H1 (cell line): ENCODE measurements at places on chromosomes 11 and 22. TPM values are rescaled to one million over a fixed set of nuclear protein-coding genes. Genes with fewer than 3 reads are reported as not detected.

- no peak for DNase-seq
These were observed 41.6 kb downstream of the WEE1 start for GRCh38 chr11:9615031-9615451.

GRCh38 chr11:2558397-2558796, 113.6 kb downstream of the KCNQ1 start:
- DNase-seq, result no peak

DNA sequence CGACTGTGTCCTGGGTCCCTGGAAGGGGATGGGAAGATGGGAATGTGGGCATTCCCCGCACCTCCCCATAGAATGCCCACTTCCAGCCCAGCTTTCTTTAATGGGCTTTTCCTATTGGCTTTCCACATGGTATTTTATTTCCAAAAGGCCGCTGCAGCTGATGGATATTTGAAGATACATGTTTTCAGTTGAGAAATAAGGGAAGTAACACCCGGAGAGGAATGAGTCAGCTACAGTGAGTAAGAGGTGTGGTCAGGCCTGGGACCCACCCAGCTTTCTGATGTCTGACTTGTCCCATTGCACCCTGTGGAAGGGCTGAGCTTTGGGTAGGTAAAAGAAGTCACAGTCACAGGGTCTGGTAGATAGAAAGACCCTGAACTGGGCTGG, 476.9 kb downstream of the MIAT start:
- no peak for DNase-seq

The HBB gene
- not detected in 2 replicates for total RNA-seq

The GAS2L1 gene
- total RNA-seq, result 9.7 and 10.1 TPM in 2 replicates

DNA sequence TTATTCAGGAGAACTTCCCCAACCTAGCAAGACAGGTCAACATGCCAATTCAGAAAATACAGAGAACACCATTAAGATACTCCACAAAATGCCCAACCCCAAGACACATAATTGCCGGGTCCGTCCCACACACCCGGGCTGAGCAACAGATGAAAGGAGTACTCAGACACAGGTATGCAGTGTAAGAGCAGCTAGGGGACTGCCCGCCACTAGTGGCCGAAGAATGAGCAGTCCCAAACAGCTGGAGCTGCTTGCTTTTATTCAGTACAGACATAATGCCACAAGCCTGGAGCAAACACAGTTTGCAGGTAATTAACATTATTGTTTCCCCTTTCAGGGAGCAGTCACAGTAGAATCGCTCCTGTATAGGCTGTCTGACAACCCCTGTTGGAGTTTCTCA, 364.6 kb downstream of the LUZP2 start:
- DNase-seq, result no peak

DNA sequence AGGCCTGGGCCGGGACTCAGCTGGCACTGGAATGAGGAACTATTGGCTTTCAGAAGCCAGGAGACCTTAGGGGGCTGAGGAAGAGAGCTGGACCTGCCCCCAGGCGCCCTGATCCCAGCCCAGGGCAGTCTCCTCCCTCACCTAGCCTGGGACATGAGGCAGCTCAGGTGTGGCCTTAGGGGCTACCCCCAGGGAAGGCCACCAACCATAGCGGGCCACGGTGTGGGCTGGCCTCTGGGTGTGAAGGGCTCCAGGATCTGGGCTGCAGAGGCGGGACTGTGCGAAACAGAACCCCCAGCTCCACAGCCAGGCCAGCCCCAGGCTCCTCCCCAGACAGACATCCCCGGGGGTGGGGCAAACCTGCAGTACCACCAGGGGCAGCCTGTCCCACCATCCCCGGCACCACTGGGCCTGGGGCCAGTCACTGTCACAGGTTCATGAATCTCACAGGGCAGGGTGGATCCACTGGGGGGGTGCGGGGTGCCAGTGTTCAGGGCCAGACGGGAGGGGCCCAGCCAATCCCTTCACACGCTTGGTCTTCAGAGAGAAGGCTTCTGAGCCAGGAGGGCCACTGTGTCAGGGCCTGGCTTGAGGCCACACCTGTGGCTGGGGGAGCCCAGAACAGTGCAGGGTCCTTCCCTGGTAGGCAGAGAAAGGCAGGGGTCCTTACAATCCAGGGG, 3.5 kb downstream of the PLXNB2 start:
- peak; percentile 73 for DNase-seq

- DNase-seq, result peak; percentile 53
These were observed 17.4 kb upstream of the YWHAH start for GRCh38 chr22:31926969-31927368.

The LMNTD2 gene
- total RNA-seq, result 2.6 and 3.1 TPM in 2 replicates

The RAG1 gene
- 0.58 and 0.90 TPM in 2 replicates for total RNA-seq

GRCh38 chr11:127609025-127609773, 608.6 kb upstream of the KIRREL3 start:
- DNase-seq, result no peak

GRCh38 chr11:12200991-12201985, 90.9 kb downstream of the MICAL2 start:
- DNase-seq, result no peak

GRCh38 chr11:94516725-94517124, 4.5 kb downstream of the C11orf97 start:
- DNase-seq, result no peak

DNA sequence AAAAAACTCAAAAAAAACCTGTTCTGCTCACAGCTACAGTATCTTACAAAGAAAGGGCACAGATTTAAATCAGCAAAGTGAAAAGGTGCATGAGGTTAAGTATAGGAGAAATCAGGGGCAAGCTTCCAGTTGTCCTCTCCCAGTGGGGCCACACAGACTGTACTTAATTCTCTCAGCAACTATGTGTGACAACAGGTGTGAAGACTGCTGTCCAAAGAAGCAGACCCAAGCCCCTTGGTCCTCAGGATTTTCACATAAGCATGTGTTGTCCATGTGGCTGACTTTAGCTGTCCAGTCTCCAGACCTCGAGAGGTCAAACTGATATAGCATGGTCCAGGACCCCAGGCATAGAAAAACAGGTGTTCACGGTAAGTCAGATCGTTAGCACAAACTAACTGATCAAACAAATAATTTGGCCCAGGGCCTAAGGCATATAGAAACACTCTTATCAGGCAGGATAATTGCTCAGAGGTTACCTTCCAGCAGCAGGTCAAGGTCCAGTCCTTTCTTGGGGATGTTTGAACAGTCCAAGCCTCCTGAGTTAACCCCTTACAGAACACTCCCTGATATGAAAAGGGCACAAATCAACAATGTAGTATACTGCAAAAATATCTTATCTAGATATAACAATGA, 21.1 kb upstream of the CSTF3 start:
- no peak for DNase-seq

The SMCO4 gene
- total RNA-seq, result 53.9 and 57.0 TPM in 2 replicates

GRCh38 chr11:31798554-31799434, 12.3 kb downstream of the PAX6 start:
- peak; percentile 89 for DNase-seq

The PANX3 gene
- not detected in 2 replicates for total RNA-seq

DNA sequence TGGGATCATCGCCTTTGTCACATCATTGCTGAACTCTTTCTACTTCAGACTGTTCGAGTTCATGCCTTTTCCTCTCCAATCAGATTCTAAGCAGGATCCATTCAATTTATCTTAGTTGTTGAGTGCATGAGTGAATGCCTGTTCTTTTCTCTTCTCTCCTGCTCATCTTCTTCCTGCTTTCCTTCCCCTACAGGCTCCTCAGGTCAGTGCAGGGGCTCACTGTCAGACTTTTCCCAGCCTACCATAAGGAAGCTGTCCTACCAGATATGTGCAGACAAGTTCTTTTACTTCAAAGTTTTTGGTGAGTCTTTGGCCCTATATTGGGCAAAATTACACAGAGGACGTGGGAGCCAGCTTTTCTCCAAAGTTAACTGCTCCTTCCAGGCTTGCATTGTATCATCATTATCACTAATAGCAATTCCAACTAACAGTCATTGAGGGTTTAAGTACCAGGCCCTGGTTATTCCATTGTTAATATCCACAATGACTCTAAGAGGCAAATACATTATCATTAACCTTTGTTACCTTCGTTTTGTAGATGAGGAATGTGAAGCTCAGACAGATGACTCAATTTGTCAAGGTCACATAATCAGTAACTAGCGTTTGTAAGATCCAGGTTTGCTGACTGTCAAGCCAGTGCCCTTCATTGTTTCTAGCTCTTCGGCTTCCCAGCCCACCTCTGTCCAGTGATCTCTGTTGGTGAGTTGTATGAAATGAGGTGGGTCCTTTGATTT, 30.4 kb downstream of the OR6Q1 start:
- no peak for DNase-seq

The PARVG gene
- 0.37 and 0.50 TPM in 2 replicates for total RNA-seq

GRCh38 chr11:39365809-39366436, 2093.5 kb downstream of the LRRC4C start:
- no peak for DNase-seq

The IGF2 gene
- total RNA-seq, result 1.3 and 1.5 TPM in 2 replicates

DNA sequence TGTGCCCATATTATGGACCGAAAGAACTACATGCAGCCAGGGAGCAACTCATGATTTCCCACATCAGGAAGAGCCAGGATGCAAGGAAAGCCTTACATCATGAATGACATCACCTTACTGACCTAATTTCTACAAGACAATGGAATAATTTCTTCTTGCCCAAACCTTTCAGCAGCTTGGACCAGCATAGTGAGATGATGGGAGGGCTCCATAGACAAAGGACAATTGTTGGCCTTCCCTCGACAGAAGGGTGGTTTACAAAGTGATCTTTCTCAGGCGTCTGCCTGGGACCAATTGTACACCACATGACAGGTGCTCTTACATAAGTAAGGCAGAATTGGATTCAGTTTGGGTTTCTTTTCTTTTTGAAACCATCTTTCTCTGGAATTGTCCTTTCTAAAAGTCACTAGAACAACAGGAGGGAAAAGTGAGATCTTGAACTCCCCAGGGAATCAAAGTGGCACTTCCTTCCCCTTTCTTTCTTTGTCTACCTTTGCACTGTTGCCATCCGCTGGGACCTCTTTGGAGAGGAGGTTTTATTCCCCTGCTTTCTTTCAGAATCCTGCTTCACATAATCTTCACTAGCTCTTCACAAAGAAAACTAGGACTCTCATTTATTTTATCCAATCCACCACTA, 51.7 kb upstream of the PAK1 start:
- no peak for DNase-seq

DNA sequence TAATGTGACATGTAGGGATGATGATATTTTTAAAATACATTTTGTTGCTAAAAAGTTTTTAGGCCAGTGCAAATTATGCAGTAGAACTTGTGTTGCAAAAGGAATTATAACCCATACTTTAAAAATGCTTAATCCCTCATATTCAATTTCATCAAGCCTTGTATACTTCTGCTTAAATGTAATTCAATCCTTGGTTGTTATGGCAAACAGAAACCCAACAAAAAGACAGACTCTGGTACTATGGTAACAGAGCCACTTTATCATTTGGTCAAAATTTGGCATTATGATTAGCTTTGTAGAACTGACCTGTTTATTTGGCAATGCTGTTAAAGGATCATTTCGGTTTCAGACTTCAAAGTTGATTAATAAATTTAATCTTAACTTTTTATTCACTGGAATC, 284.8 kb downstream of the TMEM135 start:
- DNase-seq, result no peak

DNA sequence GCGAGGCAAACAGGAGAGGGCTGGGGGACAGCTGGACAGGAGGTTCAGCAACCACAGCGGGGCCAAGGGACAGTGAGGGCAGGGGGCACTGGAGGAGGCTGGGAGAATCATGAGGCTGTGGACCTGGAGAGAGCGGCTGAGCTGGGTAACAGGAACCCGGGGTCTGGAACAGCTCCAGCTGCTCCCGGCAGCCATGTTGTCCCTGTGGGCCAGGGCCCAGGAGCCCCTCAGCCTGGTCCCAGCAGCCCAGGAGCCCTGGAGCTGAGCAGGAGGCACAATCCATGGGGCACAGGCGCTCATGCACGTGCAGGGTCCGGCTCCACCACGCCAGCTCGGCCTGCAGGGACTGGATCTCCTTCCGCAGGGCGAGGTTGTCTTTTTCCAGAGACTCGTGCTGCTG, 7.4 kb downstream of the BATF2 start:
- DNase-seq, result no peak

DNA sequence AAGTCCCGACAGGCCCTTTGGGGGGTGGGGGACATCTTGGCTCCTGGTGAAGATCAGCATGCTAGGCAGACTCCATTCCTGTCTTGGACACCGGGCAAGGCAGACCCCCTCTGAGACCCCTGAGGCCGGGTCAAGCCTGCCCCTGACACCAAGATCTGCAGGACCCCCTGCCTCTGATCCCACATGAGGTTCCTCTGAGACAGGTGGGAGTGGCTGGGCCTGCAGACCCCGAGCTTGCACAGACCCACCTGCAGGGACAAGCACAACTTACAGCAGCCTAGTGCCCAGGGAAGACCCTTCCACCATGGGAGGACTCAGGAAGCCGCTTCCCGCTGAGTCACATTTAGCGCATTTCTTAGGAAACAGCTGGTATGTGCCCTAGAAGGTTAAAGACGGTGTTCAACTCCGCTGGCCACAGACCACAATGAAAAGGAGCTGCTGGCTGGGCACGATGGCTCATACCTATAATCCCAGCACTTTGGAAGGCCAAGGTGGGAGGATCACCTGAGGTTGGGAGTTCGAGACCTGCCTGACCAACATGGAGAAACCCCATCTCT, 15.5 kb downstream of the ARVCF start:
- DNase-seq, result no peak

The B4GALNT4 gene
- total RNA-seq, result 76.3 and 89.0 TPM in 2 replicates

GRCh38 chr11:128941110-128941509, 1.6 kb downstream of the TP53AIP1 start:
- no peak for DNase-seq

The ZW10 gene
- total RNA-seq, result 24.4 and 25.3 TPM in 2 replicates

DNA sequence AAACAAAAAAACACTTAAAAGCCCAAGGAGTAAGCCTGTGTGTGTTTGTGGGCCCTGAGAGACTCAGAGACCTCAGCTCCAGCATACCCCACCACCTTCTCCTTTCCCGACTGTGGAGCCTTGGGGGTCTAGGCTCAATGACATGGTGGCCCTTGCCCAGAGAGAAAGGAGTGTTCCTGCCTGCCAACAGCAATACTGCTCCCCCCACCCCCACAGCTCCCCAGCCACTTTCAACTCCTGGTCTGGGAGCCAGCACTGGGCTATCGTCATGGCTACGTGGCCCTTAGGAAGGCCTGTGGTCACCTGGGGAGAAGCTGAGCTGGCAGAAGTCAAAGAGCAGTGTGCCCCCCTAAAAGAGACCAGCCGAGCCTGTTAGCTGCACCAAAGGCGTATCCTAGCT, 2.6 kb downstream of the PPP1R14B start:
- DNase-seq, result no peak

DNA sequence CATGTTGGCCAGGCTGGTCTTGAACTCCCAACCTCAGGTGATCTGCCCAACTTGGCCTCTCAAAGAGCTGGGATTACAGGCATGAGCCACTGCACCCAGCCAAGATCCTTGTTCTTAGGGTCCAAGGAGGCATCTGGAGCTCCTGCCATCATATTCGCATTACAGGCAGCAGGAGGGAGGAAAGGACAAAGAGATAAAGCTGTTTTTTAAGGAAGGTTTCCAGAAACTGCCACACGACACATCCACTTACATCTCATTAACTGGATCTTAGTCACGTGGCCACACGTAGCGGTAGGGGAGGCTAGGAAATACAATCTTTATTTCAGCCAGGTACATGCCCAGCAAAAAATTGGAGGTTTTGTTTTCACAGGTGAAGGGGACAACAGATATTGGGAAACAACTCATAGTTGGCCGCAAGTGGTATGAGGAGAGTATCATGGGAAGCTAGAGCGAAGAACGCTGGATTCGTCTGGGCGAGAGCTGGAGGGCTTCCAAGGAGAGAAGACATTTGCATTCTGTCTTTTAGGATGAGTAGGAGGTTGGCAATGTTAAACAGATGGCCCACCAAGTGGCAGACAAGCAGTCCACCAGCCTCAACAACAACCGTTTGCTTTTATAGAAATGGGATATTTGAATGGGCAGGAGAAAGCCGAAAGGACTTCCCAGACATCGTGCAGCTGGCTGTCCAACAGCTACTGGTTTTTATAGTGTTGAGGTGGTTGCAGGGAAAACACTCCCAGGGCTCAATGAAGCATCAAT, 39.2 kb upstream of the DMC1 start:
- DNase-seq, result no peak
